ENCODE measurements at places on chromosomes 4 and X. TPM values are rescaled to one million over a fixed set of nuclear protein-coding genes. Genes with fewer than 3 reads are reported as not detected.

- H3K36me3 ChIP-seq = no peaks in the 10 kb centered on the region
- peak; percentile 92 for DNase-seq
- no peaks in the 10 kb centered on the region for H3K27me3 ChIP-seq
- peak overlapping the region; percentile 67 for H3K4me3 ChIP-seq
- peaks cover 60% of the 10 kb centered on the region for H3K4me1 ChIP-seq
Measured at GRCh38 chrX:153726286-153727122, 1.8 kb downstream of the ABCD1 start.

GRCh38 chrX:127571834-127572233 lies 480.4 kb downstream of the ACTRT1 start:
- H3K27me3 ChIP-seq = no peaks in the 10 kb centered on the region
- no peak overlapping the region for H3K4me3 ChIP-seq
- H3K27ac ChIP-seq = no peak overlapping the region
- DNase-seq = no peak

GRCh38 chr4:180057891-180058671 lies 2185.1 kb upstream of the TENM3 start:
- H3K4me3 ChIP-seq = peak overlapping the region; percentile 56
- H3K27ac ChIP-seq = no peak overlapping the region
- H3K27me3 ChIP-seq = peaks cover 17% of the 10 kb centered on the region
- no peak for DNase-seq
- no peaks in the 10 kb centered on the region for H3K36me3 ChIP-seq

DNA sequence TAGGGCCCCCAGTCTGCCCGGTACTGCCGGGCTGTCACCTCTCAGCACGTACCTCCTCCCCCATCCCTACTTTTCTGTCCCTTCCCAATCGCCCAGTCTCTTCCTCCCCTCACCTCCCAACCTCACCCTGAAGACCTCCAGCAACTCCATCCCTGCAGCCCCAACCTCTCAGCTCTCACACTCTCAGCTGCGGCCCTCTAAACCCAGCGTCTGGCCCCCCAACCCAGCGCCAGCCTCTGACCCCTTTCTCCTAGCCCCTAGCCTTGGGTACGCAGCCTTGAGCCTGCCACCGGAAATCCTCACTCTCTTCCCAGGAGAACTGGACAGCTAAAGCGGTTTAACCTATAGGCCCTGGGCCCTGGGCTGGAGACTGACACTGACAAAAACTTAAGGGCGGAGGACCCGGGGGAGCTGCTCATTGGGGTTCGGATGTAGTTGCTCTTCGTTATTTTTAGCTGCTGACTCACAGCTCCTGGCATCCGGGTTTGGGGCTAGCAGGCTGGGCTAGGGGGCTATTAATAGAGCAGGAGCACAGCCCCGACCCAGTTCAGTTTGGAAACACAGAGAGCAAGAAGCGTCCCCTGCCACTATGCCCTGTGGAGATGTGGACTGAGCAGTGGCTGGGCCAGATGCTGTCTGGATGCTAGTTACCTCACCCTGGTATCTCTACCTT lies 9.6 kb upstream of the DLG3 start:
- peaks cover 11% of the 10 kb centered on the region for H3K4me1 ChIP-seq
- H3K36me3 ChIP-seq = no peaks in the 10 kb centered on the region
- peak overlapping the region; percentile 65 for H3K4me3 ChIP-seq
- DNase-seq = no peak
- H3K27me3 ChIP-seq = no peaks in the 10 kb centered on the region

DNA sequence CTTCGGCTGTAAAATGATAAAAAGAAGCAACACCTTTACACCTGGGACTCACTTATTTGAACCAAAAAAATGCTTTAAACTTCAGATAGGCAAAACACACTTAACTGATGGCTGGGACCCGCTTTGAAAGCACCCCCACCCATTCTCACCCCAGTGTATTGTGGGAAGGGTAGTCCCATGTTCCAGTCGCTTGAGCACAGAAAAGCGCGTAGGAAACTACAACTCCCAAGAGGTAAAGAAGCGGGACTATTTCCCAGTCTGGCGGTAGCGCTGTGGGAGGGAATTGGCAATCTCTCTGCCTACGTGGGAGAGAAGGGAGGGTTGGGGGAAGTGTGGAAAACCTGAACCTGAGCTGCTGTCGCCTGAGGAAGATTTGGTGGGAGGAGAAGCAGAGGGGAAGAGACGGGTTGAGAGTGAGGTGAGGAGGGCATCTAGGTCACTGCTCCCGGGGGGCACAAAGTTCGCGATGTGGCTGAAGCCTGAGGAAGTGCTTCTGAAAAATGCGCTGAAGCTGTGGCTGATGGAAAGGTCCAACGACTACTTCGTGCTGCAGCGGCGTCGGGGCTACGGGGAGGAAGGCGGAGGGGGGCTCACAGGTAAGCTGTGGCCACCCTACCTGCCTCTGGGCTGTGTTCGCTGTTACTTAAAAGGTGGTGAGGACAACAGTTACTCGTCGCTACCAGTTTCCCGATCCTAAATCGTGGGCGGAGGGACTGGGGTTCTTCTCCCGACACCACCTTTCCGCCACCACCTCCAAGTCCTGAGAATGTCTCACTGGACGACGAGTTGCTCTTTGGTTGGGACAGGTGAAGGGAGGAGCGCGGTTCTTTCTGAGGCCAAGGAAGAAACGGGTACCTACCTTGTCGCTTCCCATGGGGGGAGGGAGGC lies at the start of gene TBC1D8B:
TBC1D8B (plus strand) TSS at position 286 of the 888 bp plus-strand sequence; CDS start at position 467, 181 bp downstream.
- H3K4me3 ChIP-seq = peak within 1 kb of the TSS; percentile 61
- DNase-seq = peak; percentile 91
- H3K27ac ChIP-seq = peak within 1 kb of the TSS; percentile 57
- H3K4me1 ChIP-seq = peaks cover 4% of the 10 kb centered on the region

- H3K4me1 ChIP-seq = no peaks in the 10 kb centered on the region
- no peaks in the 10 kb centered on the region for H3K36me3 ChIP-seq
- no peak for DNase-seq
- H3K27ac ChIP-seq = no peak overlapping the region
Measured at GRCh38 chr4:126725906-126726305, 906.9 kb upstream of the INTU start.

DNA sequence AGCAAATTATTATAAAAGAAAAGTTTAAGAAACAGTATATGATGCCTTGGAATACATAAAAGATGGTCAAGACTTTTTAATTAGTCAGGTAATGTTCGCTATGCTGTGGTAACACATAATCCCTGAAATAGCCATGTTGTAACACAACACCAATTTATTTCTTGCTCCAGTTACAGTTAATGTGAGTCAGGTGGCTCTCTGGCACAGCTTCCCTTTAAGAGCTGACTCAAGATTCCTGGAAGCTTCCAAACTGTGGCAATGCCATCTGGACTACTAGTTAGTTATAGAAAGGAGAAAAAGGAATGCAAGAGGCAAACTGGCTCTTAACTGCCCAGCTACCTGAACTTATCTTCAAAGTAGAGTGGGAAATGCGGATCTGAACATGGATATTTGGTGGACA lies 210.5 kb downstream of the CHM start:
- H3K36me3 ChIP-seq = no peaks in the 10 kb centered on the region
- H3K4me1 ChIP-seq = no peaks in the 10 kb centered on the region
- no peak overlapping the region for H3K27ac ChIP-seq

- no peaks in the 10 kb centered on the region for H3K27me3 ChIP-seq
- no peak overlapping the region for H3K27ac ChIP-seq
- no peaks in the 10 kb centered on the region for H3K36me3 ChIP-seq
- DNase-seq = no peak
- H3K4me1 ChIP-seq = no peaks in the 10 kb centered on the region
- H3K4me3 ChIP-seq = no peak overlapping the region
Measured at GRCh38 chr4:25888781-25889180, 25.2 kb upstream of the SMIM20 start.

Gene CLNK
- not detected for total RNA-seq

Gene IL9R
- total RNA-seq = 0.42 TPM

Gene RNF128
- total RNA-seq = 0.13 TPM

Gene PNMA6F
- not detected for total RNA-seq

Measured in esophagus muscularis mucosa (tissue), 4 donors.